Nasal cavity respiratory epithelium epithelial cell of viscerocranial mucosa (primary cell): ENCODE measurements at places on chromosomes 6 and 20. TPM values are rescaled to one million over a fixed set of nuclear protein-coding genes. Genes with fewer than 3 reads are reported as not detected.

RANBP9 gene
- total RNA-seq = 43.7 and 78.4 TPM in 2 replicates

IL20RA gene
- total RNA-seq = 4.3 and 4.8 TPM in 2 replicates

SPTLC3 gene
- total RNA-seq = 4.1 and 7.3 TPM in 2 replicates

REM1 gene
- not detected in 2 replicates for total RNA-seq

GNAS-AS1 gene
- under 0.01 and 0.28 TPM in 2 replicates for total RNA-seq
